ENCODE measurements at places on chromosomes 4 and X.

- DNase-seq, result no peak
Measured at GRCh38 chr4:89860971-89861370, 24.0 kb upstream of the SNCA start.

- no peak for DNase-seq
Measured at GRCh38 chrX:130994671-130995070, 63.5 kb upstream of the ARHGAP36 start.

DNA sequence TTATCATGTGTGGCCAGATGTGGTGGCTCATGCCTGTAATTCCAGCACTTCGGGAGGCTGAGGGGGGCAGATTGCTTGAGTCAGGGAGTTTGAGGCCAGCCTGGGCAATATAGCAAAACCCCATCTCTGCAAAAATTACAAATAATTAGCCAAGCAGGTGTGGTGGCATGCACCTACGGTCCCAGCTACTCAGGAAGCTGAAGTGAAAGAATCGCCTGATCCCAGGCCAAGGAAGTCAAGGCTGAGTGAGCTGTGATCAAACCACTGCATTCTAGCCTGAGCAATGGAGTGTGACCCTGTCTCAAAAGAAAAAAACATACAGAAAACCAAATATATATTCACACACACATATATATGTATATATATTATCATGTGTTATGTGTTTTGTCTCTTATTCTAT is 15.0 kb downstream of the APELA start:
- DNase-seq, result no peak

DNA sequence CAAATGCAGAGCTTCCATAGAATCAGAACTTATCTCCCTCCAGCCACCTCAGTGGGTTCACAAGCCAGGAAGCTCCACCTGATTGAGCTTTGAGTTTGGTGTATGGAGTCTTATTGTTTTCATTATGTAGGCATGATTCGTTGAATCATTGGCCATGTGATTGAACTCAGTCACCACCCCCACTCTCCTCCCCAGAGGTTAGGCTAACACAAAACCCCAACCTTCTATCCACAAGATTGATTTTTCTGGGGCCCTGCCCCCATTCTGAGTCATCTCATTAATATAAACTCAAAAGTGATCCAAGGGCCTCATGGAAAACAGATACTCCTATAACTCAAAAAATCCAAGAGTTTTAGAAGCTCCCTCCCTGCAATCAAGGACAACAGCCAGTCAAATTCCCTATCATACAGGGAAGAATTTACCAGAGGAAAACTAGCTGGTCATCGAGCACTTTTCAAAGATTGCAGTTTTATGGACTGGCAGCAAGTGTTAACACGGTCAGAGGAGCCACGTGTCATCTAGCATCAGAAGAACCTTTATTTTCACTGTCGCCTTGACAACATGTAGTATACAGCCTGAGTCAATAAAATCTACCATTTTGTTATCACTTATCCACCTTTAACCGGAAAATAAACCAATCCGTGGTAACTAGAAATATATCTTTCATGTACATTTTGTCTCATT is 35.9 kb upstream of the GUCY1B1 start:
- DNase-seq, result no peak

DNA sequence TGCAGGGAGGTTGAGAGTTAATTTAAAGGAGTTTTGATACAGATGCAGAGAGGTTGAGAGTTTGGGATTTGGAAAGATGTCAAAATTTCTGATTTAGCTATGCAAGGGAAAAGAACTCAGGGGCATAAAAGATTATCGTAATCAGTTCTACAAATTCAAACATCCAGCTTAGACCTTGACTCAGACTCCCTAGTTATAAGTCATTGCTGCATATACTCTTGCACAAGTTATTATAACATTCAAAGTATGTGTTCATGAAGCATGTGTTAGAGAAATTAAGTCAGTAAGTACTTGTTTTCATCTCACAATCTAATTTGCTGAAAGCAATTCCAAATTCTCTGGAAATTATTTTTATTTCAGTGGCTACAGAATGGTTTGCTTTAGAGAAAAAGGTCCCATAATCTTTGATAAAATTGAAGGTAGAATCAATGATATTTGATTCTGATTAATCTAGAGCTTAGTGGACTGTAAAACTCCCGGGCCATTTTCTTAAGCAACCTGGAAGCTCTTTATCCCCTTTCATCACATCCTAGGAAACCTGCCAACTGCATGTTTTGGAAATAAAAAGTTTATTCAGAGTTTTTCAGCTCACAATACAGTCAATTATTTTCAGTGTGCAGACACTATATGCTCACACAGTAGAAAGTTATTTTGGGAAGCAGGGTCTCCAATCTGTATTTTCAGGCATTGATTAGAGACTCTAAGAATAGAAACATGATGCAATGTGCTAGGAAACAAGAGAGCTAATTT is 132.9 kb upstream of the SPANXC start:
- DNase-seq, result no peak

- no peak for DNase-seq
Measured at GRCh38 chr4:72970756-72971155, 98.8 kb downstream of the COX18 start.

Data from anterior cingulate cortex (tissue), 58 donors.